ENCODE measurements at places on chromosomes 16 and 17.

DNA sequence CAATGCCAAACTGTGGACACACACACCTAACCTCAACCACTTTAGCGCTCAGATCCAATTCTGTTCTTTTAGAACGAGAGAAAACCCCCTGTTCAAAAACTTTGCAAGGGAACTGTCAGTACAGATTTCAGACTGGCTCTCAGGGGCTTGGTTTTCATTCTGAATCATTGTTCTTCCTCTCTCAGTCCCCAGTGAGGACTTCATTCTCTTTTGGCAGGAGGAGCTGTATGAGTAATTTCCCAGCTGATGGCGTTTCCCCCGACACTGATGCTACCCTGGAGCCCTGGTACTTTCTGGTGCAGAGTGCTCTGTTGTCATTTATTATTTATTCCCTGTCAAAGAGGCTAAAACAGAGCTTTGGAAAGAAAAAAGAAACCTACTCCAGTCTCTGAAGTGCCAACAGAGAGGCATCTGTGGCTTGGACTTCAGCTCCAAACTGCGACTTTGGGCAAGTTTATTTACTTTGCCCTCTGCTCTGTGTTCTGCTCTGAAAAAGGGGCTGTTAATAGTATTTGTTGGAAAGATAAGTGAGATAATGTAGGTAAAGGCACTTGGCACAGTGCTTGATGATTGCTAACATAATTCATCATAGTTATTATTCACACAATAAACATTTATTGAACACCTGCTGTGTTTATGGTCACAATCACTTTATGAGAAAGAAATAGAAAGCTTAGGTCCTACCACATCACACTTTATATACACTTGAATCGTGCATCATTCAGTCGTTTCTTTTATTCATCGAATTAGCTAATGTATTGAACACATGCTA is 28.3 kb downstream of the ETV4 start:
- no peak for DNase-seq

GRCh38 chr17:1486802-1487695 is 5.4 kb downstream of the MYO1C start:
- peak; percentile 50 for DNase-seq

- peak; percentile 94 for DNase-seq
Measured at GRCh38 chr17:8125154-8125946, 1.4 kb upstream of the HES7 start.

GRCh38 chr17:71117466-71117865 is 948.1 kb downstream of the KCNJ2 start:
- DNase-seq, result no peak

- no peak for DNase-seq
Measured at GRCh38 chr17:38711792-38712571, 6.9 kb downstream of the MLLT6 start.

DNA sequence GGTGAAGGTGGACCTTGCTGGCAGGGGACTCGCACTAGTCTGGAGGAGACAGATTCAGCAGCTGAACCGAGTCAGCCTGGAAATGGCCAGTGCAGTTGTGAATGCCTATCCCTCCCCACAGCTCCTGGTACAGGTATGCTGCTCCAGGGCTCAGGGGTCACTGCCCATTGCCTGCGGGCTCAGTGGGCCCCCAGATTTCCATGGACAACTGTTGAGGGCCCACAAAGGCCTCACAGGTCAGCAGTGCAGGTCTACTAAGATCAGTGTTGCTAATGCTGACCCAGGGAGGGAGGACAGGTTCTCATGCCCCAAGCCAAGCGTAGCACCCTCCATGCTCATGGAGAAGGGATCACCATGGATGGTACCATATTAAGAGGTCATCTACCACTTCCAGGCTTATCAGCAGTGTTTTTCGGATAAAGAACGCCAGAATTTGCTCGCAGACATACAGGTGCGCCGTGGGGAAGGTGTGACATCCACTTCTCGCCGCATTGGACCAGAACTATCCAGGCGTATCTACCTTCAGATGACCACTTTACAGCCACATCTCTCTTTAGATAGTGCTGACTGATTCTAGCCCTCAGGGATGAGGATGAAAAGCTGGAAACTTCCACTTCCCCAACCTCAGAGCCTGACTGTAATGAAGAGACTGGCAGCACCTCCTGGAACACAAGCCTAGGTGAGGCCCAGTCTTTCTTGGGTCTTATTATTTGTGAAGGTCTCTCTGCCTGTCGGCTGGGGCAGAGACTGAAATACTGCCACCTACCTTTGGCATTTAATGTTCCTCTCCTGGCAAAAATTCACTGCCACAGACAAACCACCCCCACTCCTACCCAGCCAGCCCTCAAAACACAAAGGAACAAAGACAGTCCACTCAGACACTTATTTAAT is 7.6 kb downstream of the EME1 start:
- no peak for DNase-seq
